CD4-positive, alpha-beta T cell treated with Interleukin-15 for 1 hour (primary cell): ENCODE measurements at places on chromosomes 7 and 10.
A peak's percentile ranks its signal among the peaks of the same experiment; 100 is the strongest.

- DNase-seq: no peak
Measured at GRCh38 chr7:150736864-150737263, 354 bp upstream of the GIMAP5 start.

DNA sequence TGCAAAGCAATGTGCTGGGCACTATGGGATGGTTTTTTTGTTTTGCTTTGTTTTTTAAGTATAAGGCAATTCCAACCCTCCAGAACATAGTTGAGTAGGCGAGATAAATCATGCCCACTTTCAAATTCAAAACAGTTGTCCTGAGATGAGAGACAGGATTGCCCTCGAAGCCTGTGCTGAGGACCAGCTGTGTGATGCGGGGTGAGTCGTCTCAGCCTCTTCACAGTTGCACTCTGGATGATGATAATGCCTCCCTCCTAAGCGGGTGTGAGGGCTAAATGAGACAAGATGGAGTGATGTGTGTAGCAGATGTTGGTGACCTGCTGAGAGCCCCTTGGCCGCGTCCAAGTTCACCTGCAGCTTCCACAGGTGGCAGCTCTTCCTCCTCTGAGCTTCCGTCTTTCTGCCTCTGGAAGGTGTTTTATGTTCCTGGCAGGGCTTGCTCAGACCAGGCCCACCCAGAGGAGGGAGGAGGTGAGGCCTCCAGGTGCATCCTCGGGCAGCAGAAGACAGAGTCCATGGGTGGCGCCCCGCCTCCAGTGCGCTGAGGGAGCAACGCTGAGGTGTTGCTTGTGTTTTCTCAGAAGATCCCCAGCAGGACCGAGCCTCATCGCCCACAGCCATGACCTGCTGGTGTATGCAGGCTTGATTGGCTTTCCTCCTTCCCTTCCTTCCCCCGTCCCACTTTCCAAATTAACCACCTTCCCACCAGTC is 30.6 kb downstream of the ECHDC3 start:
- no peak for DNase-seq

- no peak for DNase-seq
Measured at GRCh38 chr7:24825931-24826661, 68.8 kb upstream of the GSDME start.

GRCh38 chr7:39811161-39811614 is 138.9 kb upstream of the CDK13 start:
- no peak for DNase-seq

DNA sequence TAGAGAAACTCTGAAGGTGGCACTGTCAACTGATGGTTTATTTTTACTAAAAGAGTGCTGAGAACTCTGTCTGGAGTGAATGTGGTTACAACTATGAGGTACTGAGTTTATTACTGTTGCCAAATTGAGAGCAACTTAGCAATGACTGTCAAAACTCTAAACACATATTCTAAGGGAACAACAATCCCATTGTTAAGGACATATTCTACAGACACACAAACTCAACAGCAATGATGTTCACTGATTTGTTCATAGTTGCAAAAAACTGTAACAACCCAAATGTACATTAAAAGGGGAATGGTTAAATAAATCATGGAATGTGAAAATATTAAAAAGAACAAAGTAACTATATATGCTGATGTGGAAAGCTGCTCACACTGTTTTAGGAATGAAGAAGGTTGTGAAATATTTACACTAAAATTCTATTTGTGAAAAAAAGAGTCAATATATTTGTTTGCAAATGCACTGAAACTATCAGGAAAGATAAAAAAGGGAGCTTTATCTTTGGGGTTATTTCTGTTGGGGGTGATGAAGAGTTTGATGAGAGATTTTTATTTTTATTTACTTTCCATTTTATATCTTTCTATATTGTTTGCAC is 12.9 kb downstream of the PON2 start:
- no peak for DNase-seq

- DNase-seq: no peak
Measured at GRCh38 chr10:63749915-63750314, 228.7 kb downstream of the REEP3 start.

DNA sequence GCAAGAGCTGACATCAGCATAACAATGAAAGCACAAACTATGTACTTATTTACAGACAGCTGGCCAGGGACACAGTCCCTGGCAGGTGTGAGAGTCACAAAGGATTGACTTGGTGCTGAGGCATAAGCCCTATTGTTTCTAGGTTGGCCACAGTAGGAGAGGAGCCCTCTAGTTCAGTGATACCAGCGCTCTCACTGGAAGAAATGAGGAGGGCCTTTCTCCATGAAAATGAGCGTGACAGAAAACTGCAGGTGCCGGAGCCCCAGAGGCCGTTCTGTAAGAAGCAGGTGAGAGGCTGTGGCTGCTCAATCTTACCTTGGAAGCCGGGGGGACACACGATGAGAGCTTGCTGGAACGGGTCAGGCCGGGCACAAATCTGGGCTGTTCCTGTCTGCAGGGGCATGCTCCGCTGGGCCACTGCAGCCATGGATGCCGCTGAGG is 90.5 kb downstream of the CLEC2L start:
- no peak for DNase-seq

DNA sequence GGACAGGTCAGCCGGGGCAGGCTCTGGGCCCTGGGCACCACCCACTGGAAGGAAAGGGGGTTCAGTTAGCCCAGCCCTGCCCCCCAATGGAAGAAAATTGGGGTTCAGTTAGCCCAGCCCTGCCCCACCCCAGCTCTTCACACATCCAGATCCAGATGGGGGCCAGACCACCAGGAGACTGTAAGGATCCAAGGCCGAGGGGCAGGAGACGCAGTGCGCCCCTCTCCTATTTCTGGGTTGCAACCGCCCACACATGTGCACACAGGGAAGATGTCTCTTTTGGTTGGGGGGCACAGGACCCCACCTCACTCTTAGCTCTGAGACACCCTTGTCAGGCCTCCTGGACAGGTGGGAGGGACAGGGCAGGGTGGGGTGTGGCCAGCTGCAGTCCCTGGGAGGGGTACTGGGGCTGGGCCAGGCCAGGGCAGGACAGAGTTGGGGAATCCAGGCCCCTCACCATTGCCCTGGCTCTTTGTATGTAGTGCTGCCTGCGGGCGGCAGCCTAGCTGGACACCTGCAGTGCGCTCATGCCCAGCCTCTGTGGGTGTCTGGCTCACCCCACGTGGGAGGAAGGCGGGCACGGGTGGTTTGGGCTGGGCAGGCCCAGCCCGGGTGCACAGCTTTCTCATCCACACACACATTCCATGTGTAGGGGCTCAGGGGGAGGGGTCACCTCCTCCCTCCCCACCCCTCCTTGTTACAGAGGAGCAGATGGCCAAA is 141.2 kb downstream of the LHPP start:
- peak; percentile 16 for DNase-seq

DNA sequence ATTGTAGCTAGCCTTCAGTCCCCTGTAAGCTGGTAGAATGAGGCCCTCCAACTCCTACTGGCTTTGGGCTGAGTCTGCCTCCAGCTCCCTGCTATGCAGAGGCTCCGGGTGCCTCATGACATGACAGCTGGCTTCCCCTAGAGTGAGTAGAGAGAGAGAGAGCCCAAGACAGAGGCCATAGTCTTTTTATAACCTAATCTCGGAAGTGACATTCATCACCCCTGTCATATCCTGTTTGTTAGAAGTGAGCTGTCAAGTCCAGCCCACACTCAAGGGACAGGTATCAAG is 53.9 kb upstream of the CTBP2 start:
- DNase-seq: no peak

DNA sequence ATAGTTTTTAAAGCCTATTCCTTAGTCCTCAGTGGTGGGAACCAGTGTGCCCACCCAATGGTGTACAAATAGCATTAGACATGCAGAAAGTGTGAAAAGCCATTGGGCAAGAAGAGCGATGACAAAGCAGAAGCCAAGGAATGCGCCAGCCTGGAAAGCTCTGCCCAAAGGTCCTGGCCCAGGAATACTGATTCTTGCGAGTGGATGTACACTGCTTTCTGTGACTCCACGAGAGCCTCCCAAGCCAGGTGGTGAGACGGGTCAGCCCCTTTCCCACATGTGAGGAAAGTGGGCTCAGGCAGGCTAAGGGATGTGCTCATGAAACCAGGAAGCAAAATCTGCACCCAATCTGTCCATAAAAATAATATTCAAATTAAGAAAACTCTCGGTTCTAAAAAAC is 106.6 kb downstream of the ADCY1 start:
- DNase-seq: no peak

DNA sequence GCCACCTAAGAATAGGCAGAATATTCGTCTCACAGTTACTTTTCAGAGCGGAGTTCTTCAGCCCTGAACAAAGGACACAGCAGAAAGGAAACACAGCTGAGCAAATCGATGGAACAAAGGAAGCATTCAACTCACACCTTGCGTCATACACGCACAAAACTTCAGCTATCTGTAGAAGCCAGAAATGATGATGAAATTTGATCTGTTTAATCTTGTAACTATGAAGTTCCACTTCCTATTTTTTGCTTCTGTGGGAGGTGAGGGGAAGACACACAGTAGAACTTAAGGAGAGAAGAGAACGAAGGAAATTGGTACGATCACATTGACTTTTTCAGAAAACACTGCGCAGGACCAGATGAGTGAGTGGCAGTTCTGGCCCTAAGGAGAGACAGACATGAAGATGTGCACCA is 26.2 kb downstream of the FAM171A1 start:
- DNase-seq: no peak

DNA sequence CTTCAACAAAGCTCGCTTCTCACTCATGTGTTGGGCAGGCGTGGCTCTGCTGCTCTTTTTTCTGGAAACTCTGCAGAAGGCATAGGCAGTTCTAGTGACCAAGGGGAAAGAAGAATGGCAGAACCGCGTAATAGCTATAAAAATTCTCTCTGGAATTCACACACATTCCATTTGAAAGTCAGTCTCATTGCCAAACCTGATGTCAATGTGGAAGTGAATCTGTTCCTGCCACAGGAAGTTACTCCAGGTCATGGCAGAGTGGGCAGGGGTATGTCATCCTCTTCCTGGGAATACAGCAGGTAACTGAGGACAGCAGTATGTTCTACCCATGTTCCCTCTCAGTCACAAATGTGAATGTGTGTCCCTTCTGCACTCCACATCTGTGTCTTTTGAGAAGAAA is 8.2 kb upstream of the PAXIP1 start:
- DNase-seq: no peak

- DNase-seq: no peak
Measured at GRCh38 chr10:103828107-103828506, 27.3 kb downstream of the SH3PXD2A start.

DNA sequence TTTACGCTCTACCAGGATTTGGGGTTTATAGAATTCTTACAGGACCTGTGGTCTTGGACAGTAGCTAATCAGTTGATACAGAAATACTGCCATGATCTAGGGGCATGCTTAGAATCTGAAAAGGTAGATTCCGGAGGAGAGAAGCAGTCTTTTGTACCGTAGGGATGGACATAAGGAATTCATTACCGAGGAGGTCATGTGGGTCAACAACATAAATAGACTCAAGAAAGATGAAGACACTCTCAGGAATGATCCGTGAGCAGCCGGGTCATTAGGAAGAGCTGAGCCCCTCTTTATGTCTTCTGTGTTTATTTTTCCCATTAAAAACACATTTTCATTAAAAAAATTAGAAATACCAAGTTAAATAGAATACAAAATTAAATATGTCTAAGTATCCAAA is 160.1 kb upstream of the TNS3 start:
- DNase-seq: no peak

DNA sequence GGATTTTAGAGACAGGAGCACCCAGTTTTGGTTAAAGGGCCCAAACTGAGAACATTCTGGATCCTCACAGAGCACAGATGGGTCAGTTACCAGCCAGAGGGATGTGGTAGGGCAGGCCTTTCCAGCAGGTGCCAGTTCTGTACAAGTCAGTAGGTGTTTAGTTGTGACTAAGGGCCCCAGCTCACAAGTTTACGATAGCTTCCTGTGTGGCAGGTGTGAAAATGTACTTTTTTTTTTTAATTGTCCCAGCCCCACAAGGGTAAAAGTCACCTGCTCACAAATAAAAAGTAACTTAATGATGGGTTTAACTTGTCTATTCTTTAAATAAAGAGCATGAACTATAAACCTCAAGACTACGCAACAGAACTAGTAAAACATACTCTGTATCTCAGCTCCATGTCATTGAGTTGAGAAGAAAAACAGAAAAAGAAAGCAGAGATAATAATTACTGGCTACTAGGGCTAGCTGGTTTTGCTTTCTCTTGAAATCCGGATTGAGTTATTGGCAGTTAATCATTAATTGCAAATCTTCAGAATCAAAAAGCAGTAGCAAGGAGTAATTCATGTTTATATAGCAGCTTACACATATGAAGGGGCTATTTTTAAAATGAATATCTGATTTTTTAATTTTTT is 15.4 kb downstream of the NFE2L3 start:
- DNase-seq: peak; percentile 45

- no peak for DNase-seq
Measured at GRCh38 chr7:117791877-117792780, 81.1 kb downstream of the CTTNBP2 start.

DNA sequence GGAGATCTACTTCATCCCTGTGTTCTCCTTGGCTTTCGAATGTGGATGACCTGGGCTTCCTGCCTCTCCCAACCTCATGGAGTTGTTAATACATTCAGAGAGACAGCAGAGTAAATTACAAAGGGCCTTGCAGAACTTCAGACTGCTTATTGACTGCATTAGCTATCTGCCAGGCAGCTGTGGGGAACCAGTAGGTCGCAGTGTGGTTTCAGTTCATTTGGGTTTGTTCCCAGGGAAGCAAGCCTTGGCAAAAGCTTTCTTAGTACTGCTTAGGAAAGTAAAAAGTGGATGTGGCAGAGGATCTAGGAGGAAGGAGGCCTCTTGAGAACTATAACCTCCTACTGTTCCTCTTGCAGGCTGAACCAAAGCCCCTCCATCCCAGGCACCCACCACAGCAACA is 9.2 kb downstream of the NPFFR1 start:
- DNase-seq: no peak

DNA sequence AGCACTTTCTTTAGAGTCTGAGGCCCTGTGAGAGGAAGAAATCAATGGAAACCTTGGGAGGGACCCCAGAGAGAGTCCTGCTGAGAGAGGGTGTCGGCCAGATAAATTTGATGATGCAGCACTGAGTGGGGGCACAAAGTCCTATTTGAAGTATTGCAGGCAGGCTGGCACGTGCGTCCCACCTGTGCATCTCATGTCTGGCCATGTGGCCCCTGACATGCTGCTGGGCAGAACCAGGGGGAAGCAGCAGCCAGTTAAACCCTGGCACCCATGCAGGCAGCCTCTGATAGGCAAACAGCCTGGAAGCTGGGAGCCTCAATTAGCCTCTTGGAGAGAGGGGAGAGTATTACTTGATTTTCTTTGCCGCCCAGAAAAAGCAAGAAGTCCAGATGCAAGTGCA is 180.9 kb downstream of the PLXNA4 start:
- DNase-seq: no peak

DNA sequence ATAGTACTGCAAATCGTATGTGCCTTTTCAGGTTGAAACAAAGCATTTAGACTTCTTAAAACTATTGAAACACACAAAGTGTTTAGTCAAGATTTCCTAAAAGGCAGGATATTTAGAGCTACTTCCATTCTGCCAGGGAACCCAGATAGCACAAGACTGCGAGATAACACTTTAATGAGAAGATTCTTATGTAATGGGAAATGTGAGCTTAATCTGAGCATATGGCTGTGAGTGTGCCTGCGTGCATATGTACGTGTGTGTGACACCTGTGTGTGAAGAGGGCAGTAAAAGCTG is 14.3 kb upstream of the JCAD start:
- DNase-seq: no peak
